Activated naive CD4-positive, alpha-beta T cell (primary cell): ENCODE measurements at places on chromosomes 2 and 18.

DNA sequence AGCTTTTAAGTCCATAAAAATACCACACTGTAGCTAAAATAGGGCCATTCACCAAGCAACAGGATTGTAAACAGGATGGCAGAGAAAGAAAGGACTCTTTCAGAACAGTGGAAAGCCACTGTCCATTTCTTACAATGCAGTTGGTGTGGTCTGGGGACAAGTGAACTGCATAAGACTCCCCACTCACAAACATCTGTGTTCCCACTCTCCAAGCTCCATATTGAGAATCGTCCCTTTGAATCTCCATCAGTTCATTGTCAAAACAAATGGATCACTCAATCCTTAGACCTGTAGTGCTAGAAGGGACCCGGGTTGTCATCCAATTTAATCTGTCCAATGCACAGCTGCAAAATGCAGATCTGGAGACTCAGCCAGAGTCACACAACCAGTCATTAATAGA, 347.4 kb upstream of the KLHL29 start:
- no peak for DNase-seq

DNA sequence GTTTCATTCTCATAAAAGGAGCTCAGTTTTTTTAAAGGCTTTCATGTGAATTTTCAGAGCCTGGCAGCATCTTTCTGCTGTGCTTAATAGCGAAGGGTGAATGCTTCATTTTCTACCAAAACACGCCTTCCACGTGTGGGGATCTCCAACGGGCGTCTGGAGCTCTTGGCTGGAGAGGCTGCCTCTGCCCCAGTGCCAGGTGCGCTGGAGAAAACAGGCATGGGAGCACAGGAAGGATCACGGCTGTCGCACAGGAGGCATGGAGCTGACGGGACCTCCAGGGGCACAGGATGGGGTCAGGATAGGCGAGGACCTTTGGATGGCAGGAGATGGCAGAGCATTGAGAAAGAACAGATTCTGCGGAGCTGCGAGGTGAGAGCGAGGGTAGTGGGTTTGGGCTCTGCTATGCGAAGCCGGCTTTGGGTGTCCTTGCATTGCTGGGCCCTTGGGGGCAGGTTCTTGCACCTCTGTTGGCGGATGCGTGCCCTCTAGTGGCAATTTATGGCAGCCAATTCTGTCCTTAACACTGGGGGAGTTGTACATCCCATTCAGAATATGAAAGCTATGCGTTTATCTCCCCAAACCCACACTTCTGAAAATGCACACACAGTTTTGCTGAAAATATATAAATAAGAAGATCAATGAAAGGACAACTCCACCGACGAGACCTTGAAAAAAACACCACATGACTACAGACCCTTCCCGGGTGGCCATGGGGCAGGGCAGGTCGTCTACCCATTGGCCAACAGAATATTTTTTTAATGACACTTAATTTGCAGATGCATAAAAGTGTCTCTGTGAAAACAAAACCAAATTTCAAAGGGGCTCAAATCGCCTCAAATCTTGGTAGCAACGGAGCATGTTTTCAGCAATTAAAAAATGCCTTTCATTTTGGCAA, 90.4 kb upstream of the SLC35G4 start:
- DNase-seq = no peak

GRCh38 chr2:169573974-169574299, 272 bp upstream of the FASTKD1 start:
- no peak for DNase-seq

- no peak for DNase-seq
These were observed 246.1 kb downstream of the EXOC6B start for GRCh38 chr2:72579591-72580180.

DNA sequence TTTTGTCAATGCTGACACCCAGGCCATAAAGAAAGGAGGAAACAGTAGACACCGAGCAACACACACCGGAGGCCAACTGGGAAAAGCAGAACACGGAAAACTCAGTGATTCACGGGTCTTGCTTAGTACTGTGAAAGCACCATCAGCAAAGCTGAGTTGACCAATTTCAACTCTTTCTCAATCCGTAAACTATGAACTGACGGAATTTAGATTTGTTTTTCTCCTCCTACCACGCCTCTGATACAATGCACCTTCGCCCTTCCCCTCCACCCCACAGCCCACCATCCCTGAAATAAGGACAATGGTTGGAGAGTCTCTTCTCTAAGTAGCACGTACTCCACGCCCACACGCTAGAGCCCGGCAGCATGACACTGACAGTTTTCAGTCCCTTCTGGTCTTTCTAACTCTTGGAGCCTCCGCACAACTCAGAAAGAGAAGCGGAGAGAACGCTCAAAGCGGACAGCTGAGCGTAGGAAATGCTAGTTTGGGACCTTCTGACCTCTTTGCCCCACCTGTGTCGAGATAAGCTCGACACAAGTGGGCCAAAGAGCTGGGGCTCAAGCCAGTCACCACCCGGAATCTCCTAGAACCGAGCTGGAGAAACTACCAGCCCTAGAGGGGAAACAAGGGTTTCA, 669 bp downstream of the LNPK start:
- no peak for DNase-seq

DNA sequence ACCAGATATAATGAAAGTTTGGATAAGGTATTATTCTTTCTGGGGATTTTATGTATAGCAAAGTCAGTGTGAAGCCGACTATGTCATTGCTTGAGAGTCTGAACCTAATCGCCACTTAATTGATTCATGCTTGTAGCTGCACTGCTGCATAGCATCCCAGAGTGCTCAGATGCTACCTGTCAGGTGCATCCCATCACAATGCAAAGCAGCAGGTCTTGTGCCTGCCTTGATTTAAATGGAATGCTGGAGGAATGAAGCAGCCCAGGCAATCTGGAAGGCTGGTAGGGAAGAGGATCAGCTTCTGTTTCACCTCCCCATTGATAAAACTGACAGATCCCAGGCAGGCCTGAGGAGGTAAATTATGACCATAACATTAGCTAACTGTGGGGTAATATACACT, 40.4 kb upstream of the ATIC start:
- no peak for DNase-seq

GRCh38 chr2:80166483-80167171, 137.9 kb downstream of the LRRTM1 start:
- DNase-seq = no peak
